ENCODE measurements at places on chromosomes 11 and 22.

DNA sequence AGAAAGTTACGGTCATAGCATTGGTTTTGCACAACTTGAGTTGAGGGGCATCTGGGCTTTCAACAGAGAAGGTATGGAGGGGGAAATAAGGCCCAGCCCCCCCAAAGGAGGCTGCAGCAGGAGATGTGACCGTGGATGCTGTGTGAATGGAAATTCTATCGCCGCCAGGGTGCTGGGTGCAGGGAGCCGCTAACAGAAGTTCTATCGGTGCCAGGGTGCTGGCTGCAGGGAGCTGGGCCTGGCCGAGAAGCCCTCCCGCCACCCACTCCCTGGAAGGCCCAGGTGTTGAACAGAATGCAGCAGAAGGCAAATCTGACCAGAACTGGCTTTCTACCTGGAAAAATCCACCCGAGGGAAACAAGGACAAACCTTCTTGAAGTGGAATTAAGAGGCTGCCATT is 115.0 kb downstream of the SHANK2 start:
- DNase-seq = no peak

DNA sequence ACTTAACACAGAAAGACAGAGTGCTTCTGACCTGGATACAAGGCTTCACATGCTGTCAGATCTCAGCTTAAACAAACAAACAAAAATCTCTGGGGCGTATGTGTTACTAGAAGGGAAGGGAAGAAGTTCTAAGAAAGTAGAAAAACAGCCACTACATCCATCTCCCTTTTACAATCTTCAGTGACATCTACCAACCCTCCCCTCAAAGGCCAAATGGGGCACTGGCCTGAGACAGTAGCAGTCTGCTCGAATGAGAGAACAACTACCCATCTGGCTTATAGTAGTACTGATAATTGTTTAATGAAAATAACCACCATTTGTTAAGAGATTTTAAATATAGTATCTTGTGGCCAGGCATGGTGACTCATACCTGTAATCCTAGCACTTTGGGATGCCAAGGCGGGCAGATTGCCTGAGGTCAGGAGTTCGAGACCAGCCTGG is 29.4 kb downstream of the CCDC83 start:
- no peak for DNase-seq

- no peak for DNase-seq
These were observed 53.8 kb downstream of the SIK3 start for GRCh38 chr11:117044287-117045035.

DNA sequence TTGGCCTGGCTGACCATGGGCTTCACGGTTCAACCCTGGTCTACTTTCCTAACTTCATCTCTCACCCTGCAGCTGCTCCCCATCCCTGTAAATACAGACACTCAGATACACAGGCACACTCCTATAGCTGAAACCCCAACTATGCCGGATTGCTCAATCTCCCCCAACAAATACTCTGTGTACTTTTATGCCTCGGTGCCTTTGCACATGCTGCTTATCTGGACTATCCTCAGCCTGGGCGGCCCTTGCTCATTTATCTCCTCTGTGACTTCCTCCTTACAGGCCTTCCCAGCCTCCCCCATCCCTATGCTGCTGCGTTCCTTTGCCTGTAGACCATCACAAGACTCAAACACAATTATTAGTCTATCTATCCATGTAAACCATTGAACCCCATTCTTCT is 76.6 kb downstream of the PKNOX2 start:
- no peak for DNase-seq

GRCh38 chr22:17284466-17284865 is 65.2 kb upstream of the ADA2 start:
- DNase-seq = no peak

DNA sequence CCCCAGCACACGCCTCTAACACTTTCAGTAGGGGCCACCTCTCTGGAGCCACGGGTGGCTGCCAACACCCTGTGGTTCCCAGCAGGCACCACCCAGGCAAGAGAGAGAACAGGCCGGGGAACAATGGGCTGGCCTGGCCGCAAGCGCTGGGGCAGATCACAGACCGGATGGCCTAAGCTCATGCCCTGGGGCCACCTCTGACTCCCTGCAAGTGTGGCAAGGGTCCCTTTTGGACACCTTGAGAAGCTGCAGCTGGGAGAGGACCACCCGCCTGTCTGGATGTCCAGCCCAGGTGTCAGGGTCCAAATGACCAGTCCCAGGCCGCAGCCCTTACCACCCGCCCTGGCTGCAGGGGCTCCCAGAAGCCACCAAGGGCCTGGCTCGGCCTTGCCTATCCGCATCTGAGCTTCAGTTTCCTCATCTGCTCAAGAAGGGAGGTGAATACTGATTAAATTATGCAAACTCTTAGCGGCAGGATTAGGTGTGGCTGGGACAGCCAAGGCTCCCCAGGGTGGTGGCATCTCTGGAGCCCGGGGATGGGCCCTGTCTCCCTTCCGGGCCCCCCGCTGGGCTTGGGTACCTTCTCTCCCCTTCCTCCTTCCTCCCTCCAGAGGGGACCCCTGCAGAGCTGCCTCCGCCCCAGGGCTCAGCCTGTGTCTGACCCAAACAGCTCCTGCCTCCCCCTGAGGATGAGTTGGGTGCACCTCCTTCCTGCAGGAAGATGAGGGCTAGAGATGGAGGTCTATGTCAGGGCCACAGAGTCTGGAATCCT is 785 bp upstream of the SUSD2 start:
- DNase-seq = no peak

- DNase-seq = no peak
These were observed 220.8 kb downstream of the RAB38 start for GRCh38 chr11:87954476-87954875.

- DNase-seq = no peak
These were observed 952 bp upstream of the CYP2D6 start for GRCh38 chr22:42131562-42131961.

DNA sequence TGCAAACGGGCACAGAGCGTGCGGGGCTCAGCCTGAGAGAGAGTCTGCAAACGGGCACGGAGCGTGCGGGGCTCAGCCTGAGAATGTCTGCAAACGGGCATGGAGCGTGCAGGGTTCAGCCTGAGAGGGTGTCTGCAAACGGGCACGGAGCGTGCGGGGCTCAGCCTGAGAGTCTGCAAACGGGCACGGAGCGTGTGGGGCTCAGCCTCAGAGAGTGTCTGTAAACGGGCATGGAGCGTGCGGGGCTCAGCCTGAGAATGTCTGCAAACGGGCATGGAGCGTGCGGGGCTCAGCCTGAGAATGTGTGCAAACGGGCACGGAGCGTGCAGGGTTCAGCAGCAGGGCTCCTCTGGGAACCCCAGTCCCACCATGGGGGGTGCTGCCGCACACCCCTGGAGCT is 13.5 kb downstream of the PHRF1 start:
- no peak for DNase-seq

- DNase-seq = no peak
These were observed 43.7 kb upstream of the CHST1 start for GRCh38 chr11:45708887-45709663.

DNA sequence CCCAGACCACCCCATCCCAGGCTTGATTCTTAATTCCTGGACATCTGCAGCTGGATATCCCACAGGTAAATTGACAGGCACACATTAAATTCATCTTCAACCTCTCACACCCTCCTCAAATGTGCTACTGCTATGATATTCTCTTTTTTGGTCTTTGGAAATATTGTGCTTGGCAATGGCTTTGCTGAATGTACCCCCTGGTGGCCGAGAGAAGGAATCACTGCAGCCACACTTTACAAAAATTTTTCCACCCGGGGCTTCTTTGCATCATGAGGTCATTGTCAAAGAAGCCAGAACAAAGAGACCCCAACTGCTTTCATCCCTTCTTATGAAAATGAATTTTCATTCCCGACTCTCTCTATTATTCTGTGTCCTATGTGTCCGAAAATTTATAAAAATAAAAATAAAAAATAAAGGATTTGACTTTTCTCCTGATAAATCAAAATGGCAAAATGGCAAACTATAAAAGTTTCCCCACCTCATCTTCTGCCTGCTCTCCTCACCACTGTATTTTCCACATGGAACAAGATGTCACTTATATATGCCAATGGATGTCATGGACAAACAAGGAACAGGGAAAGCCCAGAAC is 15.0 kb upstream of the CYB5R2 start:
- DNase-seq = no peak

DNA sequence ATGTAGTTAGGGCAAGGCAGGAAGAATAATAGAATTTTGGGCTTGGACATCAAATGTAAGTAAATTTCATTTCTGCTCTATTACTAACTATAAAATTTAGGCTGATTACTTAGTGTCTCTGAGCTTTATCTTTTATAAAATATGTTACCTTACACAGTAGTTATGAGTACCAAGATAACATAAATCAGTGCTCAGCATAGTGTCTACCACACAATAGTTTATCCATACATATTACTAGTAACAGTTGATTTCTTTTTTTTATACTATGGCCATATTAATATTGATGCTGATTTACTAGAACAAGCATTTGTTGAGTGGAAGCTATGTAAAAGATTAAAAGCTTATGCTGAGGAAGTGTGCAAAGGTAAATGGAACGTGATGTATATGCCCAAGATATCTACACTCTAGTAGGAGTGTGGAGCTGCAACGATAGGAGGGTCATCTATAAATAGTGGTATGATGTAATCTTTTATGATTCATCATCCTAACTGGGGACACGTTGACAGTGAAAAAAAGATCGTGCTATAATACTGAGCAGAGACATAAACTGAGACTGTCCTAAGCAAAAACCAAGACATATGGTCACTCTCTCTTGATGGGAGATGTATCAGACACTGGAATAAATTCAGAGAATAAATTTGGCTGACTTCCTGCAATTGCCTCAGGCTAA is 8.7 kb upstream of the SLC5A12 start:
- no peak for DNase-seq

DNA sequence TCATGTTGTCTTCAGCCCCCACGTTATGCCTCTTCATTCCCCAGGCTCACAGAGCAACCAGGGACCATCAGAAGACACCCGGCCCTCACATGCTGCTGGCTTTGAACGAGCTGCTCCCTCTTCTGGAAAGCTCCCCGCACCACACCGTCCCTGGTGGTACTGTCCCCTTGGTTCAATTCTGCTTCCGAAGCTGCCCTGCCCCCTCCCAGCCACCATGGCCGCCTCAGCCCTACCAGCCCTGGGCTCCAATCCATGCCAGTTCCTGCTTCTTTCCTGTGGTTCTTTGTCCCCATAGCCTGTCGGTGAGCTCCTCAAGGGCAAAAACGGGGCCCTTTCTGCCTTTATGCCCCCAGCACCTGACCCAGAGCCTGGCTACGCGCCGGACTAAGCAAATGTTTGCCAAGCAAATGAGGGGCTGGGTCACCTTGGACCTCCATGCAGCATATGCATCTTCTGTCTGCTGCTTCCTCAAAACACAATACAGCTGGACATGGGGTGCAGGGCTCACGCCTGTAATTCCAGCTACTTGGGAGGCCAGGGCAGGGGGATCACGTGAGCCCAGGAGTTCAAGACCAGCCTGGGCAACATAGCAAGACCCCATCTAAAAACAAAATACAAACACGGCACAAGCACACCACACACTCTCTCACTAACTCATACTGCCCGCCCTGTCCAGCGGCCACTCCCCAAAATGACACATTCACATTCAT is 21.3 kb downstream of the TNKS1BP1 start:
- no peak for DNase-seq

DNA sequence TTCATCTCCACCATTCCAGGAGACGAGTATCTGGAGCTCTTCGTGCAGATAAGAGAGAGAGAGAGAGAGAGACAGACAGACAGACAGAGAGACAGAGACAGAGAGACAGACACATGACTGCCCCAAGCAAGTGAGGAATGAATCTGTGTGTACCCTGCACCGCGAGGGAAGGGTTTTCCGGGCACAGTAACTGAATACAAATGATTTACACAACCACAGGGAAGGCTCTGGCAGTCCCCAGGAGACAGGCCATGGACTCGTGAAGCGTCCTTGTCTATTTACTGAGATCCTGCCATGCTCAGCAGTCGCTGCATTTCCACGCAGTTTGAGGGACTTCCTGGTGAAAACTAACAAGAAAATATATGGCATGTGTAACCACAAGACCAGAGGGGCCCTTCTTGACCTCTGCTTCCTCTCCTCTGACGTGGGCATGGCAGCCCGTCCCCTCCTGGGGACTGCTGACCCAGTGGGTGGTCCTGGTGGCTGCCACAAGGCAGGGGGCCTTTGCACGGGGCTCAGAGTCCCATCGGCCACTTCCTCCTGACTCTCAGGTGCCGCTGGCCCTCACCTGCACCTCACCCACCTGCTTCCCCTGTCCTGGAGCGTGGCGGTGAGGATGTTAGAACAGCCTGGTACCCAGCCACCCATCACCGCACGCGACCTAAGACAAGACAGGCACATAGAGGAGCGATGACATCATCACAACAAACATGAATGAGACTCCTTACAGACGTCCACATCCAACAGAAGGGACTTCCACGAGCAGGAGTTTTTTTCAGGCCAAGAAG is 75.9 kb downstream of the PHF21B start:
- DNase-seq = no peak

- DNase-seq = no peak
These were observed 77.9 kb downstream of the BTBD10 start for GRCh38 chr11:13384908-13385640.

DNA sequence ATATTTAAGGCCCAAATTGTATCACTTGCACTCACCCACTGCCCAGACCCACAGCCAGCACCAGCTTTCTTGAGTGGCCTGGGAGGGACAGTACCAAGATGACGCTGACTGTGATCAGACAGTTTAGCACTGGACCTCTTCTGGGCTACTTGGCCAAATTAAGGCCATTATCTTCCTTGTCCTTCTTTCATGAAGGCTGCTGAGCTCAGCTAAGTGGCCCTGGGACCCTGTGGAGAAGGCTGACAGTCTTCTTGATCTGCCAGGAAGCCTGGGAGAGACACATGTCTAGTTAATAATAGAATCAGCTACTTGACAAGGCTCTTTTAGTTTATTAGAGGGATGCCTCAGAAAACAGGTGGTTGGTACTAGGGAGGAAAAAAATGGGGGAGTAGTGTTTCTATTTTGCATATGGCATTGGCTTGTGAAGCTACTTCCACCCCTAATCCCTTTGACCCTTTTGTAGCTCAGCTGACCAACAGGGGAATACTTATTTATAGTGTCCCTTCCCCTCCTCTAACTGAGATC is 127.9 kb upstream of the NTM start:
- DNase-seq = no peak

DNA sequence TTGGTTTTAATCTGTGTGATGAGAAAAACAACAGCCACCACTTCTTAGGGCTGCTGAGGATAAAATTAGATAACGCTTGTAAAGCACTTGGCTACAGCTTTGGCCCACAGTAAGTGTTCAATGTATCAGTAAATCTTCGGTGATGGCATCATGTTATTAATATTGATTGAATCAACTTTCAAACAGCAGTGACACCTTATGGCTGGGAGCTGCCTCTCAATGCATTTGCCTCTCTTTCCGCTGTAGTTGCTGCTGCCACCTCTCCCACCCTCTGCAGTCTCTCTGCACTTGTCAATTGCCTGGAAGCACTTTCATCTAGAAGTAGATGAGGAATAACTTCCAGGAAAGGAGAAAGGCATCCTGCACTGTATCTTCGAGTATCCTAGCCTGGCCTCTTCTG is 491.1 kb downstream of the OPCML start:
- DNase-seq = no peak

- DNase-seq = no peak
These were observed 14.7 kb upstream of the MFRP start for GRCh38 chr11:119361056-119361787.

GRCh38 chr11:60777572-60777971 is 7.6 kb upstream of the MS4A10 start:
- DNase-seq = no peak

- no peak for DNase-seq
These were observed 76.4 kb upstream of the SHISAL1 start for GRCh38 chr22:44389181-44389580.
